Activated T-helper 1 cell treated with anti-CD3 and anti-CD28 coated beads, Interleukin-2, amount 50 U/mL, for 16 hours (primary cell): ENCODE measurements at places on chromosomes 2 and 18.

GRCh38 chr2:177188482-177189469, 23.8 kb upstream of the HNRNPA3 start:
- DNase-seq: no peak

- DNase-seq: no peak
Measured at GRCh38 chr2:44805401-44806235, 135.9 kb upstream of the SIX3 start.

GRCh38 chr2:232319067-232319802, 59.3 kb upstream of the ALPP start:
- no peak for DNase-seq

DNA sequence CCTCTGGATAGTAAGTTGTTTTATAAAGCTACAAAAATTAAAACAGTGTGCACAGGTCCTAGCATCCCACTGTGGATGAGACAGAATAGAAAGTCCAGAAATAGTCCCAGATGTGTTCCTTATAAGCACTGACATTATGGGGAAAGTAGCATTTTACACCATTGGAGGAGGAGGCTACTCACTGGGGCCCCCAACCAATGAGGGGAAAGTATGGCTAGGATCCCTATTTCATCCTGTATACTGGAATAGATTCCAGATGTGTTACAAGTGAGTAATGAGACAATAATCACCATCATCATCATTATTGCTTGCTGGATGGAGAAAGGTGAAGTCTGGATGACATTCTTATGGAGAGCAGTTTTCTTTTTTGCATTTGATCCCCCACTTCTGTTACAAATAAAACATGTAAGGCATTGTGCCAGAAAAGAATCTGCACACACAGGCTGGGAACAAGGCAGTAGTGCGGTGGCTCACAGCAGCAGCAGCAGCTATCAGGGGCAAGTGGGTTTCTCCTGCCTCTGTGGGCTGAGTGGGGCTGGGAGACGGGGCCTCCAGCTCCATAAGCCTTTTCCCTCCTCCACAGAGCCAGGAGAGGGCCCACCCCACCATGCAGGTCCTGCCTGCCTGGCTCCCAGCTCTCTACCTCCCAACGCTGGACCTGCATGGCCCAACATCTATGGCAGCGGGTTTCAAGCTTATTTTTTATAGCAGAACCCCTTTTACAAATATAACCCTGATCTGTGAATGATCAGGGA, 5.0 kb downstream of the ARID5A start:
- DNase-seq: no peak

DNA sequence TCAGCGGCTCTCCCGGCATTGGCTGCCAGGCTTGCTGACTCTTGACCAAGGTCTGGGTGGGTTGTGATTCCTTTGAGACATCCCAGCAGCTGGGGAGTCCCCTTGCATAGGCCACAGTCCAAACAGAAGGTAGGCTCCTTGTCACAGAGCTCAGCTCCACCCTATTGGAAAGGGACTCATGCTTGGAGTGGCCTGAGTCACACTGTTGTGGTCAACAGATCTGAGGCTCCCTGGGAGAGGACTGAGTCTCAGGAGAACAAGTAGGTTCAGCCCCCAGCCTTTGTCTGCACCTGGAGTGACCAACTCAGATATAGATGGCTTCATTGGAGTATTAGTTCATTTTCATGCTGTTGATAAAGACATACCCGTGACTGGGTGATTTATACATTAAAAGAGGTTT, 32.1 kb upstream of the SH3BP4 start:
- DNase-seq: no peak

DNA sequence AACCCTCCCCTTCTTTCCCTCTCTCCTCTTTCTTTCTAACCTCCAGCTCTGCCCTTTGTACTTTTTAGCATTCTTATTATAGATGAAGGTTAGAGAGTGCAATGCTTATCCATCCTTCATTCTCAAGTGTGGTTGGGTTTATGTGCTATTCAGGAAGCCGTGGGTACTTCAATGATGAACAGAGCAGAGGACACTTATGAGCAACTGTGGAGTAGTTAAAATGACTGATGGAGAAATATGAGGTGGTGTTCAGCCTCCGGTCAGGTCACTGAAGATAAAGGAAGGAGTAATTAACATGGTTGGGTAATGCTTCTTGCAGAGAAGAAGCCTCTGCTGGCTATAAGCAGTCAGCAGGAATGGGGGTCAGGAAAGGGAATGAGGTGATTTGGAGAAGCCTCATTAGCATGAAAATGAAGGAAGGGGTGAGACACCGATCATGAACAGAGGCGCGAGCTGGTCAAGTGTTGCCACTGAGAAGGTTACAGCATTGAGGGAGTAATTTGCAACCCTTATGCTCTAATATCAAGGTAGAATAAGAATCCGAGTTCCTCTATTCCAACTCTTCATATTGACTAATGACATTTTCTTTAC, 174.7 kb downstream of the LPIN1 start:
- no peak for DNase-seq

DNA sequence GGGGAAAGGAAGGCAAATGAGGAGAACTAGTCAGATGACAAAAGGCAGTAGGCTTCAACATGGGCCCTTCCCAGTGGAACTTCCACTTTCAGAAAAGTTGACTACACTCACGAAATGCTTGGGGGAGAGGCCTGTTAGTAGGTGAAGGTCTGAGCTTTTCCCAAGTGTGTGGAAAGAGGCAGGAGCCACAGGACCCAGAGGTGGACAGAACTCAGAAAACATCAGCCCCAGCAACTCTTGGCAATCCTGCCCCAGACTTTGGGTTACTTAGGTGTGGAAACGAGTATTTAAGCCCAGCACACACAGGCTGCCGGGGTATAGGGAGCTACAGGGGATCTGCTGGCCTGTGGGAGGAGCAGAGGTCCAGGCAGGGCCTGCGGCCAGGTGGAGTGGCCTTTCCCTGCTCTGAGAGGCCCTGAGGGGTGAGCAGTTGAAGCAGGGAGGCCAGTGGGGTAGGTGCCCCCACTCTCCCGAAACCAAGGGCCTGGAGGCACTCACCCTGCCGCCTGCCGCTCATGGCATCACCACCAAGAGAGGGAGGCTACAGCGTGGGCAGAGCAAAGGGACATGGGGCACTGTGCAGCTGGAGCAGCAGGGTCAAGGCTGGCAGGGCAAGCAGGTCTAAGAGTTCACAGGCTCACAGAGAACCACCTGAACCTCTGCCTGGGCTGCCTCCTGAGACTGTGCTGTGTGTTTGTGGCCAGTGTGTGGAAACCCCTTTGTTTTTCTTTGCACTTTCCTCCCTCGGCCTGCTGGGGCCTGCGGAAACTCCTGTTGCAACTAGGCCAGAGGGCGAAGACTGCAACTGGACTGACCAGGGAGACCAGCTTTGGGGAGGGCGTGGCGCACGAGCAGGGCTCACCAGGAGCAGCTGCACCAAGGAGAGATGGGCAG, 130.7 kb upstream of the SERTAD2 start:
- DNase-seq: no peak

DNA sequence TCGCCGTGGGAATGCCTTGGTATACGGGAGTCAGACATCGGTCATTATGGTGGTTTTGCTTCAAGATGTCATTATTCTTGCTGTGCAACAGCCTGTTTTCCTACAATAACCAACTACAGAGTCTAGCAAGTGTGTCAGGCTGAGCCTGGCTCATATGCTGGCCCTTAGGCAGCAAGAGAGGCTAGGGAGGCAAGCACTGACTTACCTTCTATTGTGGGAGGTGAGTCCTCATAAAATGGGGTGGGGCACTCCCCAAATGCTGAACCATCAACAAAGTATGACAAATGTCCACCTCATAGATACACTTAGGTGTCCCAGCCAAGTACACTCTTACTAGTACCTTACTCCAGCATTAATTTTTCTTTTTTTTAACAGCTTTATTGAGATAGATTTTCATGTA, 77.0 kb upstream of the ATL2 start:
- no peak for DNase-seq

DNA sequence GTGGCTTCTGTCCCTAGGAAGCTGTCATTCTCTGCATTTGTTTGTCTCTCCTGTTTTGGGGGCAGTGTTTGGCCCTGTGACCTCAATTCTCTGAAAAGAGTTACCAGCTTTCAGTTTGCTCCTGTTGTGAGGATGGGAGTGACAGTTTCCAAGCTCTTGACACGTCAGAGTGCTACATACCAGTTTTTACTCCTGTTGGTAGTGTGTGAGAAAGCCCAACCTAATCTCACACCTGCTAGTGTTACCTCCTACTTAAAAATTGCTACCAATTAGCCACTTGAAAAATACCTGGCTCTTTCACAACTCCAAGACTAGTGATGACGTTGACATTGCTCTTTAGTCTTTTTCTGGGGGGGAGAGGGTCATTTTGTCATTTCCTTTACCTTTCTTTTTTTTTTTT, 14.1 kb downstream of the SKA1 start:
- DNase-seq: no peak

- no peak for DNase-seq
Measured at GRCh38 chr18:44915213-44915612, 234.5 kb downstream of the SETBP1 start.
